ENCODE measurements at places on chromosomes 5 and 9.
A peak's percentile ranks its signal among the peaks of the same experiment; 100 is the strongest.

DNA sequence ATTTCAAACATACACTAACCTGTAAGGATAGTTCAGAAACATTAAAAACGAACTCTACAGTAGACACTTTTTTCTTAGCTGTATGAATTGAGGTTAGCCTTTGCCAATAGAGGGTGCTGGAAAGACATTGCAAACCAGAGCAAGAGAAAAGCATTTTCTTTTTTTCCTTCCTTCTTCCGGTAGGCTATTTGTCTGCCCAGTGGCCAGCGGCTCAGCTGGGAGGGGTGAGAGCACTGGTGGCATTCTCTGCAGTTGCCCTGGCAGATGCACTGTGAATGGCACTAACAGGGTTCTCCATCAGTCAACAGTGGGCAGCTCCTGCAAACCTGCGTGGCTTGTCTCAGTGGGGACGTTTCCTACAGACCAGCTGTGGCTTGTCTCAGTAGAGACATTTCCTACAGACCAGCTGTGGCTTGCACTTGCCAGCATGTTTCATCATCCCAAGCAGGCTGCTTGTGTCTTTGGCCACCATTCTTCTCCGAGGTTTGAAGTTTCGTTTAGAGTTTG, 984.5 kb upstream of the CDH18 start:
- no peak for DNase-seq

GRCh38 chr5:109812698-109813097, 123.0 kb downstream of the MAN2A1 start:
- no peak for DNase-seq

DNA sequence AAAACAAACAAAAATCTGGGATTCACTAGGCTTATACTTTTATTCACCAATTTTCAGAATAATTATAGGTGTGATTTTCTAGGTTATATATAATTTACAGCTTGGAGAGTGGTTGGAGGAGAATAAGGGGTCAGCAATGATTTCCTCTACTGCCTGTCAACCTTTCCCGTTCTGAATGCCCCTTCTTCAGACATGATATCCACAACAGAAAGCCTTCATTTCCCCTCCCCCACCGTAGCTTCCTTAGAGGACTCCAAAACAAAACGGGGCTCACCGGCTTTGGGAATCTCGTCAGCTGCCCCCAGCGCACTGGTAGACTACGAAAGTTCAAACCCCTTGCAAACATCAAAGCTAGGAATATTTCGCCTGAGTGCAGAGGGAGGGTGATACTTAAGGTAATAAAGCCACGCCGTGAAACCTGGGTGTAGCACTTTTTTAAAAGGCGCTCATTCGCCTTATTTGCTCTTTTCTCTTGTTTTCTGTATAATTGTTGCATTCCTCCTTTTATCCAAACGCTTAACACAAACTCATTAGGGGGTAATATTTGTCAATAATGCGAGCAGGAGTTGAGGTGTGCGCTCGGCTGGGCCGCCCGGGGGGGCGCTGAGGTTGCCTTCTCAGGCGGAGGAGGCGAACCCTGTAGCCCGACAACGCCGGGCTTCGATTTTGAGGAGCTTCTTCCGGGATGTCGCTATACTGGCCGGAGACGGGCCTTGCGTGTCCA, 2.4 kb downstream of the OTP start:
- DNase-seq = no peak

DNA sequence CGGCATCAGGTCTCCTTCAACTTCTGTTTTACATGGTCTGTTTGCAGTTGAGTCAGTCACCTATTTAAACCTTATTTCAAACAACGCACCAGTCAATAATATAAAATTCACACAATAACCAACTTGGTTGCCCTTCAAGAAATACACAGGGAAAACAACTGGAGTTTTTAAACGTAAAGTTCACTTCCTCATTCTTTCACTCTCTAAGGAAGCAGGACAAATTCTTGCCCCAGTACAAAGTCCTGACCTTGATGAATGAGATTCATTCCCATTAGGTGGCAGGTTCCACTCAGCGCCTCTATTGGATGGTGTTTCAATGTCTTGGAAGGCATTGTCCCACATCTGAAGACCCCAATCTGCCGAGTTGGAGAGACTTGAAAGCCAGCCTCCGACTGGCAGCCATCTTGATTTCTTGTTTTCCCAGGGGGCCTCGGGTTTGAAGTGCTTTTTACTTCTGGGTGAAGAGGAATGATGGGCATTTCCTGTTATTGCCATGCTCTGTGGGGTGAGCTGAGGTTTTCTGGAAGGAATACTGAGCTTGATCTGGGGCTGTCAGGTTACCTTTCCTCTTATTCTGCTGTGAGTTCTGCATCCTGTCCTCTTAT, 105.0 kb downstream of the ACER2 start:
- no peak for DNase-seq

GRCh38 chr9:85713897-85714296, 27.9 kb downstream of the AGTPBP1 start:
- DNase-seq = no peak

DNA sequence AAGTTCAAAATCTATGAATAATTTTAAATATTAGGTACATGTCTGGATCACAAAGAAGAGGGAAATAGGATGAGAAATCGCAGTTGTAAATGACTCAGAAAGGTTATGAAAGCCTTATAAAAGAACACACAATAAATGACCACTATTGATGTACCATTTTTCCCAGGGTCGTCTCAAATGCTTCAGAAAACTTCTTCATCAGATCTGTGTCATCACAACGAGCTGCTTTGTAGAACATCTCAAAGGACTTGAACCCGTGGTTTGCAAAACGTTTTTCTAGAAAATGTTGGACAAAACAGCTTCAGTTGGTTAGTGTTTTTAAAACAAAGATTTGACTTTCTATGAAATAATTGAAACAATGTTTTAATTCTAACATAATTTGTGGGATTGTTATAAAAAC, 100.1 kb downstream of the SVEP1 start:
- DNase-seq = no peak

DNA sequence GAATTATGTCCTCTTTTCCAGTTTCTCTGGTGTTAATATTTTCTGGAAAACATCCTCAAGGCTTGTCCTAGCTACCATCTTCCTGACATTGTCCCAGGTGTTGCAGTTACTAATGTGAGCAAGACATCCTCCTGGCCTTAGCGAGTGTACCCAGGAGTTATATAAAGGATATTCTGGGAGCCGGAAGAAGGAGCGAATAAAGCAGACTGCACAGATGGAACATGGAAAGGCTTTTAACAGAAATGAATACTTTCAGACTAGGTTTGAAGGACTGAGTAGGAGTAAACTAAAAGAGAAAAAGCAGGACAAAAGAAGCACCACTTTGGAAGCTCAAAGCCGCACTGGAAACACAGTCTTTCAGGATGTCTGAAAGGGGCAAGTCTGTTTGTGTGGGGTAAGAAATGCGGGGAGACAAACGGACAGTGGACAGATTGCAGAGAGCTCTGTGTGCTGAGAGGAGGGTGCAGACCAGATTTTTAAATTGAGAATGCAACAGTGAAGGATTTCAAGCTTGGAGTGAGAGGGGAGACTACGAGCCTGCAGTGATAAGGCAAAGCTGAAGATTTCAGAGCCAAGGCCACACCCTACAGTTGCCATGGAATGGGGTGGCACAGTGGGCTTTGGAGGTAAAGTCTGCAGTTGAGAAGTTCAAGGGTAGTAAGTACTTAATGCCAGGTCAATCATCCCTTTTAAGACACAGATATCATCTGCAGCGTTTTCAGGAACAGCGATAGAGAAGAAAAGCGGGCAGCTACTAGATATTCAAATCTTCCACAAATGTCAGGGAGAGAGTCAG, 94.1 kb upstream of the TAF11L2 start:
- DNase-seq = no peak

- DNase-seq = no peak
Observed at GRCh38 chr9:112860451-112860850, 30.2 kb downstream of the SLC46A2 start.

- no peak for DNase-seq
Observed at GRCh38 chr5:142664636-142665035, 21.3 kb downstream of the FGF1 start.

GRCh38 chr5:20300110-20300509, 312.1 kb upstream of the CDH18 start:
- DNase-seq = no peak

GRCh38 chr5:1479581-1480188, 34.4 kb upstream of the SLC6A3 start:
- DNase-seq = peak; percentile 40

DNA sequence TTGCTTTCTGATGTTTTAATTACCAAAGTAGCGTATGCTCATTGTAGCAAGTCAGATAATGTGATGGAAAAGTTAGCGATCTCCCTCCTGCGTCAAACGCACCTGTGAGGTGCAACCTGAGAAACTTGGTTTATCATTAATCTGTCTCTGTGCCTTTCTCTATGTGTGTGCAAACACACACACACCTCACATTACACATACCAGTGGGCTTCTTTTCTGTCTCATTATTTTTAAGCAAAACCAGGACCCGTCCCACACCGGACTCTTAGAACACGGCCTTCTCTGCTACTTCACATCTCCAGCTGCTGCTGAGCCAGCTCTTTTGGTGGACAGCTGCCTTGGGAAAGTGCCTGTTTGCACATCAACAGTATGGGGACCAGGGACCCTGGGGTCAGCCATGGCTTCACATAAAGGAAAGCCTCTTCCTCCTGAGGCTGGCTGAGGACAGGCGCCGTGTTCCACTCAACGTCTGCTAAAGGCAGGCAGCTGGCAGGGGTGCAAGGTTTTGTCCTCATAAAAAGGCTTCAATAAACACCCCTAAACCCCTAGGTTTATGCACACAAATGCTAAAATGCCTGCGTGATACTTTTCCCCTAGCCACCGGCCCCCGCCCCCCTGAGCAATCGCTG, 44.2 kb downstream of the MRPL36 start:
- no peak for DNase-seq

GRCh38 chr5:3694819-3695218, 99.2 kb downstream of the IRX1 start:
- no peak for DNase-seq

GRCh38 chr9:77751341-77752091, 103.4 kb upstream of the GNA14 start:
- DNase-seq = no peak

DNA sequence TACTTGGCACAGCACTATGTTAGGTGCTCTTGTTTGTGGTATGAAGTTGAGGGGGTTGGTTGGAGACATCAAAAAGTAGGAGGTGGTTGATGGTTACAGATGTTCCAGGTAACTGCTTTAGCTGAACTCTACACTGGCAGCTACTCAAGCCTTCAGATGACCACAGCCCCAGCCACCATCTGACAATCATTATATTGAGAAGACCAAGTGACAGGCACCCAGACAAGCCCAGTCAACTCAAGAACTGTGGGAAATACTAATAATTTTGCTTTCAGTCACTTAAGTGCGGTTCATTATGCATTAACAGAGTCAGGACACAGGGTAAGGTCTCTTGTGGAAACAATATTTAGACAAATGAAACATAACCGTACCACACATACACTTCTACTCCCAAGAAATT, 38.9 kb upstream of the SLIT3 start:
- DNase-seq = no peak

GRCh38 chr5:9947225-9947714, 302.4 kb downstream of the ATPSCKMT start:
- DNase-seq = no peak
